Right lobe of liver (tissue), 6 donors: ENCODE measurements at places on chromosomes 13 and 19.

- no peaks in the 10 kb centered on the region for H3K4me1 ChIP-seq
- no peak overlapping the region for H3K4me3 ChIP-seq
- H3K27me3 ChIP-seq, result no peaks in the 10 kb centered on the region
- H3K36me3 ChIP-seq, result no peaks in the 10 kb centered on the region
These were observed 1390.5 kb downstream of the EFNB2 start for GRCh38 chr13:105144936-105145335.

- no peak for DNase-seq
- no peak overlapping the region for H3K4me3 ChIP-seq
- H3K27me3 ChIP-seq, result no peaks in the 10 kb centered on the region
- H3K27ac ChIP-seq, result no peak overlapping the region
- H3K36me3 ChIP-seq, result peaks cover 2% of the 10 kb centered on the region
- no peaks in the 10 kb centered on the region for H3K4me1 ChIP-seq
These were observed 84.0 kb downstream of the GPC5 start for GRCh38 chr13:91482427-91482826.

DNA sequence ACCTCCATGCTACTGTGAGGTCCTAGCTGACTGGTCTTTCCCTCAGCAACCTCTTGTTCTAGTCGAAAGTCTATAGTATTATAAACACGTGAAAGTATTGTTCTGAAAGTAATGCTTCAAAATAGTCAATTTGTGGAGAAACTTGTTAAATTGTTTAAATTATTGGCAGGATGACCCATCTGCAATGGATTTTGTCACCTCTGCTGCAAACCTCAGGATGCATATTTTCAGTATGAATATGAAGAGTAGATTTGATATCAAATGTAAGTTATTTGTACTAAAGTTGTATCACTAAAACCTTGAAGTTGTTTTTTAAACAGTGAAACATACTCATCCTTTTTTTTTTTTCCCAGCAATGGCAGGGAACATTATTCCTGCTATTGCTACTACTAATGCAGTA lies 25.9 kb downstream of the UBA2 start:
- H3K4me1 ChIP-seq, result no peaks in the 10 kb centered on the region
- no peak overlapping the region for H3K27ac ChIP-seq
- DNase-seq, result no peak
- H3K4me3 ChIP-seq, result no peak overlapping the region
- no peaks in the 10 kb centered on the region for H3K27me3 ChIP-seq

DNA sequence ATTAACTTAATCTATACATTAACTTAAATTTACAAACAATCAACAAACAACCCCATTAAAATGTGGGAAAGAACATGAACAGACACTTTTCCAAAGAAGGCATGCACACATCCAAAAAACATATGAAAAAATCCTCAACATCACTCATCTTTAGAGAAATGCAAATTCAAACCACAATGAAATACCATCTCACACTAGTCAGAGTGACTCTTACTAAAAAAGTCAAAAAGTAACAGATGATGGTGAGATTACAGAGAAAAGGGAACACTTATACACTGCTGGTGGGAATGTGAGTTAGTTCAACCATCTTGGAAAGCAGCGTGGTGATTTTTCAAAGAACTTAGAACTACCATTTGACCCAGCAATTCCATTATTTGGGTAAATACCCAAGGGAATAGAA lies 759.2 kb upstream of the SLITRK1 start:
- no peak overlapping the region for H3K27ac ChIP-seq
- H3K4me1 ChIP-seq, result no peaks in the 10 kb centered on the region
- H3K27me3 ChIP-seq, result no peaks in the 10 kb centered on the region
- DNase-seq, result no peak
- no peaks in the 10 kb centered on the region for H3K36me3 ChIP-seq

GRCh38 chr19:50238043-50238442 lies 34.6 kb downstream of the MYH14 start:
- H3K4me1 ChIP-seq, result peaks cover 22% of the 10 kb centered on the region
- no peaks in the 10 kb centered on the region for H3K36me3 ChIP-seq
- DNase-seq, result no peak
- no peak overlapping the region for H3K4me3 ChIP-seq

GRCh38 chr19:46803555-46803954 lies 15.2 kb upstream of the SLC1A5 start:
- DNase-seq, result no peak
- no peaks in the 10 kb centered on the region for H3K36me3 ChIP-seq
- H3K4me1 ChIP-seq, result no peaks in the 10 kb centered on the region
- no peak overlapping the region for H3K4me3 ChIP-seq
- H3K27me3 ChIP-seq, result no peaks in the 10 kb centered on the region

- H3K27ac ChIP-seq, result no peak overlapping the region
- H3K4me3 ChIP-seq, result no peak overlapping the region
- no peaks in the 10 kb centered on the region for H3K27me3 ChIP-seq
- no peaks in the 10 kb centered on the region for H3K36me3 ChIP-seq
- DNase-seq, result no peak
These were observed 26.1 kb upstream of the EID2 start for GRCh38 chr19:39566064-39566463.

DNA sequence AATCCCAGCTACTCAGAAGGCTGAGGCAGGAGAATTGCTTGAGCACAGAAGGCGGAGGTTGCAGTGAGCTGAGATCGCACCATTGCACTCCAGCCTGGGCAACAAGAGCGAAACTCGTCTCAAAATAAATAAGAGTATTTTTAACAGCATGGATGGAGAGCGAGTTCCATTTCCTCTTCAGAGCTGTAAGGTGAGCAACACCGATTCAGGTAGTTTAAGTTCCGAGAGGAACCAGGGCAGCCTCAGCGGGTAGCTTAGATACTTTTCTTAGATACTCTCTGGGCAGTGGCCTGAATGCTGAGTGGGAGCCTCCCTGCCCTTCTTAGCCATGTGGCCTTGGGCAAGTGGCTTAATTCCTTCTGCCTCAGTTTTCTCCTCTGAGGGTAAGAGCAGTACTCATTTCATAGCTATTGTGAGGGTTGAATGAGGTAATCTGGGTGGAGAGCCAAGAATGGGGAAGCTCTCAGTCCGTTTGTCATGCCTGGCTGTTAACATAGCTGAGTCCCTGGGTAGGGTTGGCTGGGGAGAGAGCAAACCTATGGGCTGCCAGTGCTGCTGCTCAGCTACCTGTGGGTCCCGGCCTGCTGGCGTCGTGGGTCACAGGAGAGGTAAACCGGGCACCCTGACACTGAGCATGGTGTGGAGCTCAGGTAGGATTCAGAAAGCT lies 4.1 kb downstream of the ATP11A start:
- peaks cover 7% of the 10 kb centered on the region for H3K4me1 ChIP-seq
- no peak overlapping the region for H3K4me3 ChIP-seq
- H3K36me3 ChIP-seq, result no peaks in the 10 kb centered on the region

- H3K36me3 ChIP-seq, result no peaks in the 10 kb centered on the region
- no peak for DNase-seq
- H3K4me1 ChIP-seq, result no peaks in the 10 kb centered on the region
- H3K27me3 ChIP-seq, result no peaks in the 10 kb centered on the region
- no peak overlapping the region for H3K27ac ChIP-seq
These were observed 76.6 kb downstream of the ZIC5 start for GRCh38 chr13:99894840-99895443.

DNA sequence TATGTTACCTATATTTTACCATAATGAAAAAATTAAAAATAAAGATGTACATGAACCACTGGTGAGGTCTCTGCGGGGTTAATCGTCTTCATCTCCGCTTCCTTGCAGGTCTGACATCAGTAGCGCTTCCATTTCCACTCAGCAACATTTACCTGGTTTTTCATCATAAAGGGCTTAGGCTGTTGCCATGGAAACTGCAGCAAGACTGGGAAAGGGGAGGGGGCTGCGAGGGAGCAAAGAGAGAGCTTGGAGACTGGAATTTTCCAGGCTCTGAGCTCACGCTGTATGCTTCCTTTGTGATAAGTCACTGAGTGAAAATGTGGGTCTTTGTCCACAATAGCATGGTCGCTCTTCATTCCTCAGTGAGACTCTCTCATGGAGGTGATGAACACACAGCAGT lies 136.6 kb upstream of the USP29 start:
- H3K36me3 ChIP-seq, result no peaks in the 10 kb centered on the region
- no peaks in the 10 kb centered on the region for H3K27me3 ChIP-seq
- no peak for DNase-seq

- H3K4me1 ChIP-seq, result no peaks in the 10 kb centered on the region
- no peak for DNase-seq
- H3K27me3 ChIP-seq, result no peaks in the 10 kb centered on the region
- H3K27ac ChIP-seq, result no peak overlapping the region
- H3K4me3 ChIP-seq, result no peak overlapping the region
These were observed 37.3 kb upstream of the ALOX5AP start for GRCh38 chr13:30697996-30698401.
